ENCODE measurements at places on chromosomes 16 and 17.

GRCh38 chr16:10581507-10581906 lies 1.1 kb upstream of the EMP2 start:
- peaks cover 7% of the 10 kb centered on the region for H3K27me3 ChIP-seq
- no peak overlapping the region for H3K4me3 ChIP-seq
- H3K4me1 ChIP-seq = no peaks in the 10 kb centered on the region
- H3K36me3 ChIP-seq = no peaks in the 10 kb centered on the region

- no peak for DNase-seq
- H3K36me3 ChIP-seq = no peaks in the 10 kb centered on the region
- no peak overlapping the region for H3K4me3 ChIP-seq
Measured at GRCh38 chr16:4323071-4323844, 7.4 kb downstream of the GLIS2 start.

DNA sequence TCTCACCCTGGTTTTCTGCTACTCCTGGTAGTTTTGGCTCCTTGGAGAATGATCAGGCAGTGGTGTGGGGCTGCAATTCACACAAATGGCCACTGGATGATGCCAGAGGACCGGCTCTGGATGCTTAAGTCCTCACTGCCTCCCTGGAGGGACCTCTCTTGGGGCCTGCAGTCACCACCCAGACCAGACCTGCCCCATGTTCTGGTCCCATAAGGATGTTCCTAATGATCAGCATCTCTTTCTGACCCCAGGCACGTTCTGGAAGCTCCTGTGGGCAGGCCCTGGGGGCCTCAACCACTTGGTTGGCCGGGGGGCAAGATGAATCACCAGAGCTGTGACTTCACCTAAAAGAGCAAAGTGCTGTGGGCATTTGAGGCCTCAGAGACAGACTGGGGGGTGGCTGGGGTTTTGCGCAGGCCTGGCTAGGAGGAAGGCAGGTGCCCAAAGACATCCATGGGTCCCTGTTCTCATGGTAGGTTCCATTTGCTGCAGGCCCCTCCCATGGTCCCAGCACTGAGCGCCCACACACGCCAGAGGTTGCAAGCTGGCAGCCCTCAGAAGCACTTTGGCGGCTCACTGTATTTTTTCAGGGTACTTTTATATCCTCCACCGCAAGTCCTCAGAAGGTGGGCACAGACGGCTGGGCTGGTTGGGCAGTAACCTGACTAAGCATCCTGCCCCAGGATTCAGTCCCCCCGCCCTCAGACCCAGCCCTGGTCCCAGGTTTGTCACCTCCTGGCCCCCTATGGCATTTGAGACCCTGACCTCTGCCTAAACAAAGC lies 53.2 kb downstream of the NT5M start:
- no peaks in the 10 kb centered on the region for H3K36me3 ChIP-seq
- no peak overlapping the region for H3K27ac ChIP-seq
- no peak overlapping the region for H3K4me3 ChIP-seq
- DNase-seq = peak; percentile 86
- H3K4me1 ChIP-seq = peaks cover 11% of the 10 kb centered on the region

- H3K4me3 ChIP-seq = no peak overlapping the region
- H3K27ac ChIP-seq = no peak overlapping the region
- no peaks in the 10 kb centered on the region for H3K4me1 ChIP-seq
- no peak for DNase-seq
Measured at GRCh38 chr17:44155488-44155887, 13.8 kb downstream of the HROB start.

GRCh38 chr16:21608639-21609328 lies 9.4 kb downstream of the METTL9 start:
- H3K4me1 ChIP-seq = peaks cover 24% of the 10 kb centered on the region
- no peak overlapping the region for H3K27ac ChIP-seq
- no peaks in the 10 kb centered on the region for H3K27me3 ChIP-seq
- H3K4me3 ChIP-seq = no peak overlapping the region

DNA sequence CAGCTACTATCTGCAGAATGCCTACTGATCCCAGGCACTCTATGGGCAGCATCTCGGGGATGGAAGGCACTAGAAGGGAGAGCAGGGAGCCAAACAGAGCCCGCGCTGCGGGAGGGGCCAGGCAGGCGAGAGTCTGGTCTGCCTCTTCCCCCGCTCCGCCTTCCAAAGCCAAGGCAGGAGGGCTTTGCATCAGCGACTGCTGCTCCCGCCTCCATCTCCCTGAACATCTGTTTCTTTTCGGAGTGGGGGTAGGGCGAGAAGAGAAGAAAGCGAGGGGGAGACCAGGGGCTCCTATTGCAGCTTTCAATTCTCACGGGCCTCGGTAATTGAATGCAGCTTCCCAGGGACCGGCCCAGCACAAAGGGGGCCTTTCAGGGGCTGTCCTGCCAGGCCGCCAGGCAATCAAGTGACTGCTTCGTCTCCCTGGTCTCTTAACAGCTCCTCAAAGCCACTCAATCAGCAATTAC lies 31.4 kb upstream of the CDC42EP4 start:
- H3K36me3 ChIP-seq = no peaks in the 10 kb centered on the region
- DNase-seq = no peak
- H3K4me1 ChIP-seq = no peaks in the 10 kb centered on the region
- H3K4me3 ChIP-seq = no peak overlapping the region
- no peaks in the 10 kb centered on the region for H3K27me3 ChIP-seq

DNA sequence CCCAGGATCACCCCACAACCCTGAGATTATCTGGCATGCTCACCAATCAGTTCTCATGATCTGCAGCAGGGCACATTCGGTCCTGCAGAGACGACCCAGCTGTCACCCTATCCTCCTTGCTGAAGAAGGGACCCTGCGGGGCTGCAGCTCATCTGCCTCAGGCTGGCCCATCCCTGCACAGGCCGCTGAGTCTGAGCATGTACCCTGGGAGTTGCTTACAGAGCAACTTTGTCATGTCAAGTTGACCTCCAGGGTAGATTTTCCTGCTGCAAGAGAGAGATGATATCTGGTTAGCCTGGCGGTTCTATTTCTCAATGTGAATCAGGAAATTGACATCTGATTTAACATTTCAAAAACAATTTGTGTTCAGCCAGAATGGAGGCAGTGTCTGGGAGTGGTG lies 36.0 kb upstream of the ADCY9 start:
- no peaks in the 10 kb centered on the region for H3K27me3 ChIP-seq
- no peaks in the 10 kb centered on the region for H3K4me1 ChIP-seq
- H3K36me3 ChIP-seq = no peaks in the 10 kb centered on the region

DNA sequence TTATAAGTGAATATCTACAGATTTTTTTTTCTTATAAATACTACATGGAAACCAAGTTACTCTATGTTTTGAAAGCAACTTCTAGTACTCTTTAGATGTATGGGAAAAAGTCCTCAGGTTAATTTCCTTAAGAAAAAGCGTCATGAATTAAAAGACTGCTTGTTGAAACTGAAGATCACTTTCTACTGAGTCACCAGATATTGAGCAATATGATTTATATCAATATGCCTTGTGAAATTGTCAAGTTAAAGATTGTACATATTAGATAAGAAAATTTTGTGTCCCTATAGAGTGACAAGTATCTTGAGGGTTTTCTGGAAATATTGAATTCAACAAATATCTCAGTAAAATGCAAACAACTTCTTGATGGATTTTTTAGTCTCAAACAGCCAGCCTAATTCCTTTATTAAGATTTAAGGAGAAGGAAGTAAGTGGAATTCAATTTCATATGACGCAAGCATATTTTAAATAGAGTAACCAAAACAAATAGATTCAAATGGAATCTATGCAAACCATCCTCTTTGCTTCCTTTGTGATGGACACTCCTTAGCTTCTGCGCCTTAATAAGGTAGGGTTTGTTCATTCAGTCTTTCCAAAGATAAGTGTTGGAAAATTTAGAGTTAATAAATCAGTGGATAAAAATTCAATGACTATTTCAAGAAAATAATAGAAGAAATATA lies 16.6 kb downstream of the KRT12 start:
- no peaks in the 10 kb centered on the region for H3K36me3 ChIP-seq
- no peak overlapping the region for H3K27ac ChIP-seq
- peaks cover 9% of the 10 kb centered on the region for H3K27me3 ChIP-seq
- DNase-seq = no peak
- H3K4me3 ChIP-seq = no peak overlapping the region

GRCh38 chr17:45175759-45176115 lies 14.1 kb downstream of the HEXIM2 start:
- H3K4me1 ChIP-seq = peaks cover 32% of the 10 kb centered on the region
- H3K36me3 ChIP-seq = no peaks in the 10 kb centered on the region
- no peak overlapping the region for H3K4me3 ChIP-seq
- no peak for DNase-seq

DNA sequence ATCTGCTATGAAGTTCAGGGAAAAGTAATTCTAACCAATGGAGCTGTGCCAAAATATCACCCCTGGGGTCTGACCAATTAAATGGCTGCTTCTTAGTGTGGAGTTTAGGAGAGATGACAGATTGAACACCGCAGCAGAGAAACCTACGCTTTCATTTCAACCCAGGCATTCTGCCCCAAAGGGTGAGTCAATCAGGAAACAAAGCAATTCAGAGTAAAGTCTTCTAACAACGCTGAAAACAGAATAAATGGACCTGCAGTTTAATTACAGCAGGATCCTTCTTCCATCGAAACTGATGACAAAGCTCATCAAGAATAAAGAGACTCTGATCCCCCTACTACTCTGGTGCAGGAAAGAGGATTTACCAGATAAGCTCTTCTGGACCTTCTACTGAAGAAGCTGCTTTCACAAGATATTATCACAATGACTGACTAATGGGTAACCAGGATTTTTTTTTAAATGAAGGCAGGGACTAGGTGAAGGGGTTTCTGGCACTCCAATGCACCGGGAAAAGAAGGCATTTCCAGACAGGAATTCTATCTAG lies 16.7 kb downstream of the RFFL start:
- no peaks in the 10 kb centered on the region for H3K27me3 ChIP-seq
- H3K4me1 ChIP-seq = peaks cover 69% of the 10 kb centered on the region
- DNase-seq = peak; percentile 85
- peak overlapping the region; percentile 73 for H3K27ac ChIP-seq

- H3K4me3 ChIP-seq = no peak overlapping the region
- no peaks in the 10 kb centered on the region for H3K36me3 ChIP-seq
- H3K27me3 ChIP-seq = no peaks in the 10 kb centered on the region
Measured at GRCh38 chr16:57807252-57807967, 5.1 kb upstream of the KIFC3 start.

- H3K4me3 ChIP-seq = no peak overlapping the region
- peaks cover 57% of the 10 kb centered on the region for H3K4me1 ChIP-seq
- H3K27me3 ChIP-seq = no peaks in the 10 kb centered on the region
- H3K36me3 ChIP-seq = no peaks in the 10 kb centered on the region
- H3K27ac ChIP-seq = peak overlapping the region; percentile 81
Measured at GRCh38 chr17:17848311-17849082, 11.7 kb upstream of the SREBF1 start.

DNA sequence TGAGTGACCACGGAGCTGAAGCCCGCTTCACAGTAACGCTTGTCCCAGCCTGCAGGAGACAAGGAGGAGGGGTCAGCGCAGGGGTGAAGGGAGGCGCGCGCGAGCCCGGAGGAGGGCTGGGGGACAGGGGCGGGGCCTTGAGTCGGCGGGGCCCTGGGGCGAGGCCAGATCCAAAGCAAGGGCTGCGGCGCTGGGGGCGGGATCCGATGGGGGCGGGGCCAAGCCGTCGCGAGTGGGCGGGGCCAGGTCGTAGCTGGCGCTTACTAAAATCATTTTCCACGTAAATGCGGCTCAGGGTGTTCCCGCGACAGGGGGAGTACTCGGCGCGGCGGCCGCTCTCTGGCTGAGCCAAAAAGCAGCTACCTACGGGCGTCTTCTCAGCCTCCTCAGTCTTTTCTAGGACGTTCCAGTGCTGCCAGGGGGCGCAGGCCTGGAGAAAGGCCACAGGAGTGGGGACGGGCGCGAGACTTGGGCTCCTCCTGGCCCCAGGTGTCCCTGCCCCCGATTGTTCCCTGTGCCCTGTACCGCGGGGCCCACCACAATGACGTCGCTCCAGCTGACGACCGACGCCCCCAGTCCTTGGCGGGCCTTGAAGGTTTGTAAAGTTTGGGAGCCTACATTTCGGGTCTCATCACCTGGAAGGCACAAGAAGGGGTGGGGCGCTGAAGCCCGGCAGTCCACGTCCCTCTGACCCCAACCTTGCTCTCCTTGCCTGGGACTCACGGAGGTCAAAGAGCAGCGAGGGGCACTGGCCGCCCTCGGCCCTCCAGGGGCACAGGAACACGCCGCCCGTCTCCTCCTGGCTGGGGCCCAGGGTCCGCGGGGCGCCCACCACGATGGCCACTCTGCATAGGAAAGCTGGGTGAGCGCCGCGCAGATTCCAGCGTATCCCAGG lies 3.9 kb downstream of the ITGA2B start:
- peak; percentile 77 for DNase-seq
- peaks cover 6% of the 10 kb centered on the region for H3K27me3 ChIP-seq
- peak overlapping the region; percentile 62 for H3K4me3 ChIP-seq
- H3K4me1 ChIP-seq = peaks cover 26% of the 10 kb centered on the region

GRCh38 chr17:74054249-74054648 lies 149.2 kb upstream of the RPL38 start:
- H3K27ac ChIP-seq = no peak overlapping the region
- no peak overlapping the region for H3K4me3 ChIP-seq
- no peaks in the 10 kb centered on the region for H3K4me1 ChIP-seq
- H3K36me3 ChIP-seq = no peaks in the 10 kb centered on the region
- no peak for DNase-seq

- no peaks in the 10 kb centered on the region for H3K27me3 ChIP-seq
- H3K36me3 ChIP-seq = peaks cover 58% of the 10 kb centered on the region
- H3K4me3 ChIP-seq = no peak overlapping the region
- H3K27ac ChIP-seq = peak overlapping the region; percentile 95
- peaks cover 50% of the 10 kb centered on the region for H3K4me1 ChIP-seq
- DNase-seq = peak; percentile 77
Measured at GRCh38 chr17:75845058-75845711, 981 bp upstream of the UNC13D start.

- H3K27ac ChIP-seq = no peak overlapping the region
- H3K4me3 ChIP-seq = no peak overlapping the region
- H3K27me3 ChIP-seq = no peaks in the 10 kb centered on the region
- H3K36me3 ChIP-seq = no peaks in the 10 kb centered on the region
- peaks cover 14% of the 10 kb centered on the region for H3K4me1 ChIP-seq
Measured at GRCh38 chr16:12319428-12320035, 343.0 kb downstream of the SNX29 start.

DNA sequence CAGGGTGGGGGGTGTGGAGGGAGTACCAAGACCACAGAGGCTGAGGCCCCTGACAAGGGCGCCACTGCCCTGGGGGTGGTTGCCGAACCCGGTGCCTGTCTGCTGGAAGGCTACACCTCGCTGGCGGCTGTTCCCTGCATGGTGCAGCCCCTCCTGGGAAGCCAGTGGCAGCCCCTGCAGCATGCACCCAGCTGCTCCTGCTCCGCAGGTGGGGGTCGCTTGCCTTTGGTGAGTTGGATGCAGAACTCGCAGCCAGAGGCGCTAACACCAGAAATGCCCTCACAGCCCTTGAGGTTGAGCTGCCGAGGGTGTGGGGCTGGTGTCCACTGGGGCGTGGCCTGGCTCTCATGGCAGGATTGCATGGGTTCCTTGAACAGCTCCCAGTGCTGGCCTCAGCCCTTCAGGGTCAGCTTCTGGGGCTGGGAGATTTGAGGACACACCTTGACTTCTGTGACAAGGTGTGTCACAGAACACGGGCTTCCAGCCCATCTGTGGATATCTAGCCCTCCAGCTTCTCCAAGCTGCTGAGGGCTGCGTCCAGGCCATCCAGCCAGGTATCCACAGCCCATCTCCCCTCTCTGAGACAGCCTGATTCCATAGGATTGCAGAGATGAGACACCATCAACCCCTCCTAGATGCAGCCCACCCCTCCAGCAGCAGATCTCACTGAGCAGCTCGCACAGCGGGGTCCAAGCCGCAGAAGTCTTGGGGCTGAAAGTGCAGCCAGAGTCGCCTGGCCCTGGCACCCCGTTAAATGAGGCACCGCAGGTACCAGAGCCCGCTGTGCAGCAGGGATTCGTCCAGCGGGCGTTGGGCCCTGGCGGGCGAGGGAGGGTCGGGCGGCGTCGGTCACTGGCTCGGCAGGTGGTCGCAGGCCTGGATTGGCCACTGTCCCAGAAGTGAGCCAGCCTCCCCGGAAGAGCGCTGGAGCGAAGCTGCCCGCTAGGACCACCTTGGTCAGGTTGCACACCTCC lies 586.3 kb downstream of the KCNJ18 start:
- no peaks in the 10 kb centered on the region for H3K4me1 ChIP-seq
- no peak overlapping the region for H3K4me3 ChIP-seq
- no peak for DNase-seq
